NCI-H748 treated with DMSO at 0.1 percent for 48 hours (cell line): ENCODE measurements at places on chromosomes 1 and 21.
A peak's percentile ranks its signal among the peaks of the same experiment; 100 is the strongest.

- no peak for DNase-seq
These were observed 948 bp downstream of the SEMA4A start for GRCh38 chr1:156154317-156154749.

GRCh38 chr1:201023920-201024624 is 558 bp upstream of the KIF21B start:
- DNase-seq, result no peak

GRCh38 chr1:41414716-41415306 is 53.6 kb downstream of the FOXO6 start:
- DNase-seq, result no peak

GRCh38 chr1:156583821-156584622 is 4.5 kb downstream of the TTC24 start:
- DNase-seq, result peak; percentile 36

DNA sequence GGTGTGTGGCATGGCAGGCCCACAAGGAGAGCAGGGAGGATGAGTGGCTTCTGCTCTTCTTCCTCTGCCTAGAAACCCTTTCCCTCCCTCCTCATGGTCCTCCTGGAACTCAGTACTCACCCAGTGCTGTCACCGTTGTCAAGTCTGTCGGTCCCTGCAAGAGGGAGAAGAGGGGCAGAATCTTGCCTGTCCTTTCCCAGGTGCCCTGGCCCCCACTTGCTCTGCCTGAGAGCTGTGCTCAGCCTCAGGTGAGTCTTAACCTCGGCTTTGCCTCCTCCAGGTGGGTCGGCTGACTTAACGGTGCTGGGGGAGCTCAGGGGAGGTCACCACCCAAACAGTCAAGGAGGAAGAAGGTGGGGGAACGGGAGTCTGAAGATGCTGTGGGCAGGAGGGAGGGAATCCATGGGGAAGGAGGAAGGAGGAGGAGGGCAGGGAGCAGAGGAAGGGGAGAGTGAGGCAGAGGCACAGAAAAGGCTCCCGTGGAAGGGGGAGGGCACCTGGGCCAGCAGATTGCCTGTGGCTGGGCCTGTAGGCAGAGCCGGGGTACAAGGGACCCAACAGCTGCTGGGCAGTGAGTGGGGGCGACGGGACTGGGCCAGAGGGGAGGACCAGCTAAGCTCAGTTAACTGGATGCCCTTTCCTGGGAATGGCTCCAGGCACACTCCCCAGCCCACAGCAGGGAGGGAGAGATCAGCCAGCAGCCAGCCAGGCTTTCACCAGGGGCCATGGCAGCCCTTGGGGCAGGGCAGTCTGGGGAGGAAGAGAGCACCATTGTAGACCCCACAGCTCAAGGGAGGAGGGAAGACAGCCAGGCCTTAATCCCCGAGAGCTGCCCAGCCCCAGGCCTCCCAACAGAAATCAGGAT is 26.3 kb downstream of the CTNNBIP1 start:
- no peak for DNase-seq

DNA sequence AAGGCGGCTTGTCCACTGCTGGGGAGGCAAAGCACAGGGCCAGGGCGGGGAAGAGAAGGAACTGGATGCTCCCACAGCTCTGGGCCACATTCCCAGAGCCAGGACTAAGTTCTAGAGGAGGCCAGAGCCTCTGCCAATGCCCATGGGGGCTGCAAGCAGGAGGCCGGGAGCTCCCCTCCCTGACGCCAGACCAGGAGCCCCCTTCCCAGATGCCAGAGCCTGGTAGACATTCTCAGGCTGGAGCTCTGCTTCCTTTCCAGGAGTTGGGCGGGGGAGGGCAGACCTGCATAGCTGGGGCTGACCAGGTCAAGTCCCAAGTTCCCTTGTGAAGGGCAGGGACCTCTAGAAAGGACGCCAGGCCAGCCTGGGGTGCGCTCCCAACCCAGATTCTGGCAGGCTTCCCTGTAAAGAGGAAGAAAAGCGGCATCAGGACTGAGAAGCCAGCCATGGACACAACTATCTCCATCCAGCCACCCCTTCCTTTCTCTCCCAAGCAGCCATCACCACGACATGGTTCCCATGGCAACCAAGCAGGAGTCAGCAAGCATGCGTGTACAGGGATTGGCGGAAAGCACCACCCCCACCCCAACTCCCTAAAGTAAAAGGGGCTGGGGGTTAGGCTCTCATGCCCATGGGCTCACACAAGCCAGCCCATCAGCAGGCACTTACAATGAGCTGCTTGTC is 13.4 kb downstream of the KIF21B start:
- no peak for DNase-seq

DNA sequence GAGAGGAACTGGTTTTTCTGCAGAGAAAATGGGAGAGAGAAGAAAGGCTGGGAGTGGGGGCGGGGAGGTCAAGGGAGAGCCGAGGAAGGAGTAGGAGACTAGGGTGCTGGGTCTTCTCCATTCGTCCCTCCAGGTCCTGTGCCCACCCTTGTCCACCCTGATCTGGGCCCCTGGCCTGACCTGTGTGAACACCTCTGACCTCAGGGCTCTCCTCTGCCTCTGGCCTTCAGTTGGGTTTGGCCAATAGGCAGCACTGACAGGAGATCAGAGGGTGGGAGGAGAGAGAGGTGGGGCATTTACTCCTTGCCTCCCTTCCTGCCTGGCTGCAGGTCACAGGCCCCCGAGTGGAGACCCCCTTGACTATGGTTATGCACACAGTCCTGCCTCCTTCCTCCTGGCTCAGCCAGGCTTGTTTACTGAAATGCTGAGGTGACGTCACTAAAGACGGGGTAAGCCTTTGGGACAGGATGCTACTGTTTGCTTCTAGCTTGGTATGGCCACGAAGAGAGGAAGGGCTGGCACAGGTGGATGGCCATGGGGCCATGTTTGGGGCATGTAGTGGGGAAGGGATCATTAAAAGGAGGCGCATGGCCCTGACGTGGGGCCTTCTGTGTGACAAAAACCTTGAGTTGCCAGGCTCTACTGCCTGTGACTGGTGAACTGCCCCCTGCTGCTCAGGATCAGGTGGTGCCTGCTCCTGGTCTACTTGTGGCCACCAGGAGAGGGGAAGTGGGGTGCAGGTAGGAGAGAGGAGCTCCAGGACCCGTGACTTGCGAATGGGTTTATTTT is 248.7 kb upstream of the CSF3R start:
- no peak for DNase-seq

DNA sequence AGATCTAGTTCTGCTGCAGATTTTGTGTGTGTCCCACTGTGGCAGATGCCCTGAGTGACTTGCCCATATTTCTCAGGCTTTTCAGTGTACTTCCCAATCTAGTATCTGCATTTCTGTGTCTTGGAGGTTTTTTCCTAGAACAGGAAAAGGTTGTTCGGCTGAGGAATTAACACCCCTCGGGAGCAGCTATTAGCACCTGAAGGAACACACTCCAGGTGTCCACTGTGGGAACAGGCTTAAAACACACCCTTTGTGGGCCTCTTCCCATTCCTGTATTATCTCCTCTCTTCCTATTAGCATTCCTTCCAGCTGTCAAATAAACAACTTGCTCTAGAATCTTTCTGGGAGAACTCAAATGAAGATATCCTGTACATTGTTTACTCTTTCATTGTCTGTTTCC is 178.3 kb downstream of the HMCN1 start:
- DNase-seq, result no peak

DNA sequence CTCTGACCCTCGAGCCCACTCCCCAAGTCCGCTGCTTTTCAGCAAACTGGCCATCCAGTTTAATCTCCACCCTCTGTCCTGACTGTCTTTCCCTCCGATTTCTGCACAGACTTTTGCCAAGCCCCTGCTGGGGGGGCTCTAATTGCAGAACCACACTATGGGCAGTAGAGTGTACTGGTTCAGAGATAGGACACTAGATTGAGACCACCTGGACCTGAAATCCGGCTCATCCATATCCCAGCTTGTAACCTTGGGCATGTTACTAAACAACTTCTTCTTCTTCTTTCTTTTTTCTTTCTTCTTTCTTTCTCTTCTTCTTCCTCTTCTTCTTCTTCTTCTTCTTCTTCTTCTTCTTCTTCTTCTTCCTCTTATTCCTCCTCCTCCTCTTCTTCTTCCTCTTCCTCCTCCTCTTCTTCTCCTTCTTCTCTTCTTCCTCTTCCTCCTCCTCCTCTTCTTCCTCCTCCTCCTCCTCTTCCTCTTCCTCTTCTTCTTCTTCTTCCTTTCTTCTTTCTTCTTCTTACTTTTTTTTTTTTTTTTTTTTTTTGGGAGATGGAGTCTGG is 7.7 kb downstream of the LRRC71 start:
- DNase-seq, result no peak

DNA sequence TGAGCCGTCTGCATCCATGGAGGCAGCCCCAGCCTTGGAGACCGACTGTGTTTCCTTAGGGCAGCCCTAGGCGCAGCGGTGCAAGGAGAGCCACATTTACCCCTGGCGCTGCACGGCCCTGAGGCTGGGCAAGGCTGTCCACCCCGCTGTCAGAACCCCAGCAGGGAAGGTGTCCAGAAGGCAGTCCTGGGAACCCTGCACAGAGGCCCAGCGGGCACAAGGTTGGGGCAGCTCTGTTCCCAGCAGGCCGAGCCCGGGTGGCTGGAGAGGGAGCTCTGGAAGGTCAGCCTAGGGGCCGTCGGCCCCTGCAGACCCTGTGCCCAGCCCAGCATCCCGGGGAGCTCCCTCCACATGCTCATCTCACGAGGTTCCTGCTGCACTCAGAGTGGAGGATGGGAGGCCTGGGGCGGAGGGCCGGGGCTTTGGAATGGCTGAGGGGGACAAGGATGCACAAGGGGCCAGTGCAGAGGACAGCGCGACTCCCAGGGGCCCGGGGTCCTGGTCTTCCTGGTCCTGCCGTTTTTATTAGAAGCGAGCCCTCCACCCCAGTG is 19.9 kb upstream of the SAMD11 start:
- no peak for DNase-seq

DNA sequence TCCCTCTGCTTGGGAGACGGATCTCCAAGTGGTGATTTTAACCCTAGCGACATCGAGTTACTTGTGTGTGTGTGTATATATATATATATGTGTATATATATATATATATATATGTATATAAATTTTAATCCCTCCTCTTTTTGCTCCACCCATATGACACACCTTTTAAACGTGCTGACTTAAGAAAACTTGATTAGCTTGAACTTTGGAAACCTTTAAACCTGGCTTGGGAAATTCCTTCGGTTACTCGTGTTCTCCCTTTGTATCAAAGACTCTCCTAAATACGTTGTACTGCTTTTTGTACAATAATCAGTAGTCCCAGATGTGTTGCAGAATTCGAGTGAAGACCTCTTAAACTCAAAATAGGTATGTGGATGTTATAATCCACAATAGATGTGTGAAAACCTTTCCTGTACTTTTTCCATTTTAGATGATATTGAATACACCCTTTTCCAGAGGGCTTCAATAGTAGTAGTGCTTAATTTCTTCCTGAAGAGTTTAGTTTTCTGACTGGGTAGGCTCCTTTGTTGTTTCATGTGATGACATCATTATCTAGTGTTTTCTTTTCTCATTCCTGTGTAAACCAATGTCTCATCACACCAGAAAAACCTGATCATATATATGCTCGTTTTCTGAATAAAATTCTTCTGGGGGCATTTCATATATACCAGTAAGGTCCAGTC is 1.4 kb downstream of the RNF11 start:
- no peak for DNase-seq

DNA sequence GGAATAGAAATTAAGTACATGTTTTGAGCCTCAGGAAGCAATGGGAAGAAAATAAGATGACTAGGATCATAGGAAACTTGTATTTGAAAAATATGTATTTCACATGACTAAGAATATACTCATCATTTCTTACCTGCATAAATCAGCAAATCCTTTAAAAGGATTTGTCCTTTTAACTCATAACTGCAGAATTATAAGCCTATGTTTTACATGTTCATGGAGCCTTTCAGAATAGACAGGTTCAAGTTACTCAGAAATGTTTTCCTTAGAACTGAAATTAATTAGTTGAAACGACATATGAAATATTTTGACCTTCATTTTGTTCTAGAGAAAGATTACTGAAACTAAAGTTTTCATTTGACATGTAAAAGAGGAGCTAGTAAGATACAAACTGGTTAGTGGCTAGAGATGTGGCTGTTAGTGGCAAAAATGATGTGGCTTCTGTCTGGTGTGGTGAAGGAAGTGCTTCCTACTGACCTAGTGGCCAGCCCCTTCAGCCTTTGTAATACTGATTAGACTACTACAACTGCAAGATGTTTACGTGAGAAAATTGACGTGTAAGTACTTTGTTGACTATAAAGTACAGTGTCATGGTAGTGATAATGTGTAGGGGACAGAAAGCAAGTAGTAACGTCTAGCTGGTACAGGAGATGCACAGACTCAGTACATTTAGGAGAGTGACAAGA is 54.7 kb downstream of the PACC1 start:
- no peak for DNase-seq

DNA sequence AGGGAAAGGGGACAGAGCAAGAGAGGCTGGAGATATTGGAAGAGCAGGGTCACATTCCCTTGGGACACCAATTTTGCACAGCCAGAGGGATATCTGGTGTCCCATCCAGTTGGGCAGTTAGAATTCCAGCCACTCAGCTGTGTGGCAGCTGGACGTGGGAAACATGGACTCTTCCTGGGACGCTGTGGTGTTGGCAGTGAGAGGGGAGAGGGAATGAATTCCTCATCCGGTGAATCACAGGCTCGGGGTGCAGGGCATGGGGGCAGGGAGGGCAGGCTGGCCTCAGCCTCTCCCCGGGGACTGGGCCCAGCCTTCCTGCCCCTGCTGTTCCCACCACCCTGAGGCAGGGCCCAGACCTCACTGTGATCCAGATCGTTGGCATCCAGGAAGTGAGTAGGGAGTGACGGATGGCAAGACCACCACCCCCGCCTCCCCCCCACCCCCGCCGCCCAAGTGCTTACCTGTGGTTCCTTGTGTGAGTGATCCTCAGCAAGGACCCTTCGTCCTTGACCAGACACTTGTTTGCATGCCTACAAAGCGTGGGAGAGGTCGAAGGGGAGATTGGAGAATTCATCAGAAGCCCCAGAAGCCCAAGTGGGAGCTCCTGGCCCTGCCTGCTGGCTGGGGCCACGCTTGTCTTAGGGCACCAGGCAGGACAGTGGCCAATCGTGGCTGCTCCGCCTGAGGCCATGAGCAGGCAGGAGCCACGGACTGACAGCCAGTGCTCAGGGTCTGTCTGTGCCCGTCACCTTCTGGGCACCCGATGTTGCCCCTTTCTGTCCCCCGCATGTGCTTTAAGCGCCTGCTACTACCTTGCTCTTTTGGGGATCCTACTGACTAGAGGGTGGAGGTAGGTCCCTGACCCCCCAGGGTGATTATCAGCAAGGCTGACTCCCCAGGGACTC is 8.7 kb downstream of the WNT3A start:
- no peak for DNase-seq

- DNase-seq, result no peak
These were observed 23.8 kb downstream of the THEM4 start for GRCh38 chr1:151885479-151885878.

DNA sequence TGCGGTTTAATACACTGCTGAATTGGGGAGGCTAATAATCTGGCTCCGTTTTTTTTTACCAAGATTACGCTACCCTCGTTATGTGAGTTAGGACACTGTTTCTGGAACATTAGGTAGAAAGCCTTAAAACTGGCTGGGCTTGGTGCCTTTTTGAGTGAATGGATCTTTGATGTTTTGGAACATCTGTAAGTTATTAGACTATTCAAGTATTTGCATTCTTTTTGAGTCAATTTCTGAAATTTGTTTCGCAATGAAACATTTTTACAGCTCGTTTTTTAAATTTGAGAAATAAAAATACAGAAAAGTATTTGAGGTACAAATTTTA is 106.9 kb downstream of the LTN1 start:
- DNase-seq, result no peak
